ENCODE measurements at places on chromosomes 12 and 14. TPM values are rescaled to one million over a fixed set of nuclear protein-coding genes. Genes with fewer than 3 reads are reported as not detected.

EXOC5 gene
- total RNA-seq, result 48.2 TPM

RIPK3 gene
- 42.6 TPM for total RNA-seq

- no peak overlapping the region for H3K27ac ChIP-seq
- H3K36me3 ChIP-seq, result no peaks in the 10 kb centered on the region
- no peaks in the 10 kb centered on the region for H3K4me1 ChIP-seq
- H3K4me3 ChIP-seq, result no peak overlapping the region
- DNase-seq, result no peak
Observed at GRCh38 chr14:42710071-42710470, 1103.4 kb downstream of the LRFN5 start.

- H3K4me3 ChIP-seq, result no peak overlapping the region
- H3K36me3 ChIP-seq, result no peaks in the 10 kb centered on the region
- DNase-seq, result peak; percentile 38
- no peak overlapping the region for H3K27ac ChIP-seq
Observed at GRCh38 chr12:94495445-94496115, 35.9 kb upstream of the CEP83 start.

DNA sequence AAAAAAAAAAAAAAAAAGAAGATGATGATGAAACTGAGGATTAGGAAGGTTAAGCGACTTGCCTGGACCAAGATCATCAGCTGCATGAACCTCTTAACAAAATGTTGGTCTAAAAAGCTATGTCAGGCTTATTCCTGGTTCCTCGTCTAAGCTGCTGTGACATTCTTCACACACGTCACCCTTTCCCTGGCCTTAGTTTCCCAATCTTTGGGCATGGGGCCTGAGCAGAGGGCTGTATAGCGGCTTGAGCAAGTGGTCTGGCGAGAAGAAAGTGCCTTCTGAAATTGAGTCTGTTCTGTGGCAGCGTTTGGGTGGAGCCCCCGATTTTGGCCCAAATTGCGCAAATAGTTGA lies 58.7 kb upstream of the CCND2 start:
- H3K4me1 ChIP-seq, result no peaks in the 10 kb centered on the region
- H3K36me3 ChIP-seq, result no peaks in the 10 kb centered on the region
- H3K4me3 ChIP-seq, result no peak overlapping the region
- no peaks in the 10 kb centered on the region for H3K27me3 ChIP-seq
- no peak for DNase-seq
- no peak overlapping the region for H3K27ac ChIP-seq

DNA sequence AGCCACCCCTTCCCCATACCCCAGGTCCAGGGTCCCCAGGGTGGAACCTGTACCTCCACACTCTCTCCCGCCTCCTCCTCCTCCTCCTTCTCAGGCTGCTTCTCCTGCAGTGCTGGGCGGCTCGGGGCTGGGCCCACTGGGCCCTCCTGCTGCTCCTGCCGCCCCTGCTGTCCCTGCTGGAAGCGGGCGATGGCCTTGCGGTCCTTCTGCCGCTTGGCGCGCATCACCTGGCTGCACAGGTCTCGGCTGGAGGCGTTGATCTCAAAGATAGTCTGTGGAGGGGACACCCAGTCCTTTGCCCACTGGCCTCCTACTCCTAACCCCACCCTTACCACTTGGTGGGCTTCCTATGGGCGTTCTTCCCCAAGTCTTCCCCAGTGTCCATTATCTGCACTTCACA lies 14.5 kb downstream of the CFAP73 start:
- H3K4me3 ChIP-seq, result no peak overlapping the region
- H3K27ac ChIP-seq, result no peak overlapping the region
- no peak for DNase-seq
- H3K4me1 ChIP-seq, result no peaks in the 10 kb centered on the region
